Caudate nucleus (tissue), 63 donors: ENCODE measurements at places on chromosomes 7 and 10.

DNA sequence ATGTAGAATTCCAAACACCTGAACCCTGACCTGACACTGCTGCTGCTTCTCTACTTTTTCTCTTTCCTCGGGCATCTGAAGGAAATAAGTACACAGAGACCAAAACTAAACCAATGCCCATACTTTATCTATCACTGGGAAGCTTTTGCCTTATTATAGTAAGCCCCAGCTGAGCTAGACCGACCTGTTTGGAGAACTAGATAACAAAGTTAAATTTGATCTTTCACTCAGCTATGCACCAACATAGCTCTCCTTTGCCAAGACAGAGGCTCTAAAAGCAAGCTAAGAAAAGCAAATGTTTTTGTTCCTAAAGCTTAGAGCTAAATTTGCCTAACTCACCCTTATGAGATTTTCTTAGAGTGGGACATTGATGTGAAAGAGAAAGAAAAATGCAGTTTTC, 39.1 kb downstream of the NHLRC2 start:
- no peak for DNase-seq

DNA sequence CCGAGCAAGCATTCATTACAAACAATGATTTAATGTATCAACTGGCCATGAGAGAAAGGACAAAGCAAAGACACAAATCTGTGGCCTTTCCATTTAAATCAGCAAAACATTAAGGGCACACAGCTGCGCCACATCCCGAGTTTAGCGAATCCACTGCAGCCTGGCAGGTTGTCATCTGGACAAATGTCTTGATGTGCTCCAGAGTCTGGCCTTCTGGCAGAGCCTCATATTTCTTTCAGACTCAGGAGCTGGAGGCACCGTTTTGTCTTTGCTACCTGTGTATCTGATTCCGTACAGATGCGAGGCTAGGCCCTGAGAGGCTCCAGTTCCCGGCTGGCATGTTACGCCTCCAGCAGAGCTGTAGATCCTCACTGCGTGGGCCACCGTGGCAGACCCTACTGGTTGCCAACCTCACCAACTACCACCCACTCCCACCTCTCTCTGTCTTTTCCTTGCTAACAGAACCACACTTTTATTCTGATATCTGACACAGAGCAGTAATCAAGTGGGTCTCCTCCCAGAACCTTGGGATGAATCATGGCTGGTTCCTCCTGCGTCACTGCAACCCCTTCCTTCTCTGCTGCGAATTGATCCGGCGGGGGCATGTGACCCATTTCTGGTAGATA, 40.9 kb upstream of the EFCAB10 start:
- DNase-seq = peak; percentile 36

- DNase-seq = no peak
Measured at GRCh38 chr7:121561717-121562116, 165.6 kb upstream of the FAM3C start.

DNA sequence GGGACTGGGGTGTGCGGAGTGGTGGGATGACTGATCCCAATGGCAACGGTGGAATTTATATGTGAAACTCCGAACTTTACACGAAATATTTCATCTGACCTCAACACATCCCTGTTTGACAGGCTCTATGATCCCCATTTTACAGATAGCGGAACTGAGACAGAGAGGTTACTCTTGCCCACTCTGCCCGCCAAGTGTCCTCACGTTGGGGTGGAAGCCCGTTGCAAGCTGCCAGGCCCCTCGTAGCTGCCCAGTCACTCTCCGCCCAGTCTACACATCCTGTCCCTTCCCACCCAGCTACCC, 397 bp upstream of the NFE2L3 start:
- DNase-seq = no peak

- DNase-seq = no peak
Measured at GRCh38 chr7:48681006-48681405, 243.3 kb upstream of the CDC14C start.

DNA sequence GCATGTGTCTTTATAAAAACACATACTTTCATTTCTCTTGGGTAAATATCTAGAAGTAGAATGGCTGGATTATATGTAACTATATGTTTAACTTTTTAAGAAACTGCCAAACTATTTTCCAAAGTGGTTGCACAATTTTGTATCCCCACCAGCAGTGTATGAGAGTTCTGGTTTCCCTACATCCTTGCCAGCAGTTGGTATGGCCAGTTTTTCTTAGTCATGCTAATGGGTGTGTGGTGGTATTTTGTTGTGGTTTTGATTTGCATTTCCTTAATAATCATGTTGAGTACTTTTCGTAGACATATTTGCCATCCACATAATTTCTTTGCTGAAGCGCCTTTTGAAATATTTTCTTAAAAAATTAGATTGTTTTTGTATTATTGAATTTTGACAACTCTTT, 60.3 kb downstream of the NEUROG3 start:
- DNase-seq = no peak

DNA sequence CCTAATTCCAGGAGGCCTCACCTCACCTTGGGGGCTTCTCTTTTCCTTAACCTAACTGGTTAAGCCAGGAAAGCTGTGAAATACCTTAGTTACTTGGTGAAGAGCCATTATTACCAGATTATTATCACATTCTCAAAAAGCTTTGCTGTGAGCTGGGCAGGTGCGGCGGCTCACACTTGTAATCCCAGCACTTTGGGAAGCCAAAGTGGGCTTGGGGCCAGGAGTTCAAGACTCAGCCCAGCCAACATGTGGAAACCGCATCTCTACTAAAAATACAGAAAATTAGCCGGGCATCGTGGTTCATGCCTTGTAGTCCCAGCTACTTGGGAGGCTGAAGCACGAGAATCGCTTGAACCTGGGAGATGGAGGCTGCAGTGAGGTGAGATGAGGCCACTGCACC, 102.4 kb upstream of the KLF6 start:
- DNase-seq = no peak

DNA sequence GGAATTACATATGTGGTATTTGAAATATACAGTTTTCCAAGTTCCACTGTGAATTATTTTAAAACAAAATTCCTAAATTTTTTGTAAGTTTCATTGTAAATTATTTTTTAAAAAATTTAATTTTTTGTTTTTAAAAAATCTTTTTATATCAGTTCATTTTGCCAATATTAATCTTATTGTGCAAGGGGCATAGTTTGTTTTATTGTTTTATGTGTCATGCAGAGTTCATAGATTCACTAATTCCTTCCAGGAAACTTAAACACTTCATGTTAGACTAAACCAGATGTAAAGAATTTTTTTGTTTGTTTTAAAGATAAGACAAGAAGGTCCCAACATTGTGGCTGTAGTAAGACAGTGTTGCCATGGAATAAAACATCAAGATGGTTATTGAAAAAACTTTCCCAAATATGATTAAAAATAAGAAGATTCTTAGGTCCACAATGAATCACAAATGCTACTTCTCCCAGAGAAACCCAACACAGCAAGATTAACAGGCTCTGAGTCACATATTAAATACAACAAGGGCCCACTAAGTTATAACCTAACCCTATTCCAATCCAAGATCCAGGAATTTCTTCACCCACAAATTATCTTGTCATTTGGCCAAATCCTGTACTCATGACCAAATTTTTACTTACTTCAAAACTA, 464.7 kb upstream of the IGFBP3 start:
- no peak for DNase-seq

DNA sequence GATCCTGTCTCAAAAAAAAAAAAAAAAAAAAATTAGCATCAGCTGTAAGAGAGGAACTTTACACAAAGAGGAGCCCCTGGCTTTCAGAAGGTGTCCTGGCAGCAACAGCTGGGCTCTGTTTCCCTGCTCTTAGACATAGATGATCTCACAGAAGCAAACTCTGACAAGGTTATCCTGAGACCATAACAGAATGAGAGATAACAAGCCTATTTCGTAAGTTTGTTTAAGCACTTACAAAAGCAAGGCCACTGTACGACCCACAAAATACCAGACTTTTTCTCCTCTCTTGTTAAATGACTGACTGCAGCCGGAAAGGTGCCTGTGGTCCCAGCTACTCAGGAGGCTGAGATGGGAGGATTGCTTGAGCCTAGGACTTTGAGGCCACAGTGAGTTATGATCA, 33.3 kb upstream of the OTUD1 start:
- DNase-seq = no peak

DNA sequence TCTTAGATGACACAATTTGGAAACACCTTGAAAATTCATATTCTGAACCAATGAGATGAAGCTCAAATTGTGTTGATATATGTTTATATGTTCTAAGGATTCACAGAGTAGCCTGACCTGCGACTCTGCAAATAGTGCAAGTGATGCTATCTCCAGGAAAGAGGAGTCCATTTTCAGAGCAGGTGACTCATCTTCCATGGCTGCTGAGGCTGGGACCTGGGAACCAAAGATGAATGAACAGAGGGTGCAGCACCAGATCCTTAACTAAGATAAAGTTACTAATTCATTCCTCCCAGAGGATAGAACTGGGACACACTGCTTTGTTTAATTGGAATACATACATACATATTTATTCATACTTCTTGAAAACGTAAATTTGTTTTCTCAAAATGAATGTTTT, 240.6 kb upstream of the SEMA3C start:
- no peak for DNase-seq
